Spleen (tissue), 13 donors: ENCODE measurements at places on chromosomes 2 and 18. TPM values are rescaled to one million over a fixed set of nuclear protein-coding genes. Genes with fewer than 3 reads are reported as not detected.
A peak's percentile ranks its signal among the peaks of the same experiment; 100 is the strongest.

- H3K27me3 ChIP-seq = peaks cover 31% of the 10 kb centered on the region
- no peak overlapping the region for H3K4me3 ChIP-seq
- H3K36me3 ChIP-seq = no peaks in the 10 kb centered on the region
- H3K4me1 ChIP-seq = peaks cover 33% of the 10 kb centered on the region
- DNase-seq = no peak
Measured at GRCh38 chr2:69309351-69310110, 77.5 kb downstream of the GFPT1 start.

DNA sequence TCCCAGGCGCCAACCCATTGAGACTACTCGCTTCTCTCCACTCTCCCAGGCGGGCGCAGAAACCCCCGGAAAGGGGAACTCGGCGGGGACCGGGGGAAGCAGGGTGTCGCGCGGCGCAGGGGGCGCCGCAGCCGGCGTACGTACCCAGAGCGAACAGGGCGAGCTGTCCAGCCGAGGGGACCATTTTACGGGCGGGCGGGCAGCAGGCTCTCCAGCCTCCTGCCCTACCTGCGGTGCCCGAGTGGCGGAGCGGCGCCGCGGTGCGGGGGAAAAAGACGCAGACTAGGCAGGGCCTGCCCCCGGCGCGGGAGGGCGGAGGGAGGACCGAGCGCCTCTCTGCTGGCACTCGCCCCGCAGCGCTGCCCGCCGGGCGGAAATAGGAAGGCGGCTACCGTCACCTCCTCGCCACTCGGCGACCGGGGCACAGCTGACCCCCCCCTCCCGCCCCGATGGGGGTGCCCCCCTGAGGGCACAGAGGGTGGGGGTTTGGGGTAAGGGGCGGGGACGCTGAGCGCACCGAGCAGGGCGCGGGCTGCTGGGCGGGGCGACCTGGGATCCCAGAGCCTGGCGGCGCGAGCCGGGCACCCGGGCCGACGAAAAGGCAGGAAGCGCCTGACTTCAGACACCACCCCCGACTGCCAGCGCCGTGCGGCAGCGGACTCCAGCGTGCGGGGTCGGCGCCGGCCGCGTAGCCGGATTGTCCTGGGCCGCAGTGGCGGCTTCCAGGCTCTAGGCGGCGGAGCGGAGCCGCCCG, at the start of gene TGFA:
TSS of gene TGFA (minus strand) at position 243 of the 754 bp plus-strand sequence. CDS start at position 184, 59 bp downstream.
- peak within 1 kb of the TSS; percentile 92 for H3K27ac ChIP-seq
- peaks cover 16% of the 10 kb centered on the region for H3K4me1 ChIP-seq
- peak within 1 kb of the TSS; percentile 85 for H3K4me3 ChIP-seq
- H3K36me3 ChIP-seq = no peaks in the 10 kb centered on the region

- no peak overlapping the region for H3K4me3 ChIP-seq
- no peak overlapping the region for H3K27ac ChIP-seq
- H3K4me1 ChIP-seq = no peaks in the 10 kb centered on the region
- DNase-seq = peak; percentile 62
- H3K36me3 ChIP-seq = peaks cover 9% of the 10 kb centered on the region
Measured at GRCh38 chr2:120988700-120989511, 253.2 kb downstream of the GLI2 start.

GRCh38 chr2:151766437-151767153, 32.3 kb upstream of the NEB start:
- peaks cover 3% of the 10 kb centered on the region for H3K4me1 ChIP-seq
- no peak overlapping the region for H3K4me3 ChIP-seq
- peak; percentile 75 for DNase-seq
- peak overlapping the region; percentile 18 for H3K27ac ChIP-seq
- no peaks in the 10 kb centered on the region for H3K27me3 ChIP-seq

DNA sequence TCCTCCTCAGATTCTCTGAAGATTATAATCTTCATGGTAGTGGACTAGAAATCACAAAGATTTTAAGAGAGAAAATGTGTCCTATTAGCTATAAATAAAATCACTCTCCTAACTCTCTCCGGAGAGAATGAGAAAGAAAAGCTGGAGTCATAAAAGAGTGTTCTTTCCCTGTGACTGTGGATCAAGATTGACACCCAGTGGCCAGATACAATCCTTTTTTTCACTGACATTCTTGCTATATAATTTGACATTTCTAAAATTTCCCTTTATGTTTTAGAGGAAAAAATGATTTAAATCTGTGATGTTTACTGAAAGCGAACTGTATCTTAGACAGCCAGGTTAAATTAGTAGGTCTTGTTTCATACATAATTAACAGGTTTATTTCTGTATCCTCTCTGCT, 35.4 kb upstream of the LRP2 start:
- no peak for DNase-seq
- H3K4me3 ChIP-seq = no peak overlapping the region
- H3K36me3 ChIP-seq = no peaks in the 10 kb centered on the region
- no peaks in the 10 kb centered on the region for H3K27me3 ChIP-seq

- no peak overlapping the region for H3K27ac ChIP-seq
- DNase-seq = no peak
- H3K4me3 ChIP-seq = no peak overlapping the region
- peaks cover 4% of the 10 kb centered on the region for H3K27me3 ChIP-seq
Measured at GRCh38 chr2:68658266-68658665, 14.9 kb downstream of the PROKR1 start.

GRCh38 chr2:109392140-109392539, 221.6 kb downstream of the SEPTIN10 start:
- no peaks in the 10 kb centered on the region for H3K36me3 ChIP-seq
- no peak overlapping the region for H3K27ac ChIP-seq
- H3K27me3 ChIP-seq = no peaks in the 10 kb centered on the region
- H3K4me1 ChIP-seq = no peaks in the 10 kb centered on the region
- H3K4me3 ChIP-seq = no peak overlapping the region

GPBAR1 gene
- total RNA-seq = 7.9 TPM

DNA sequence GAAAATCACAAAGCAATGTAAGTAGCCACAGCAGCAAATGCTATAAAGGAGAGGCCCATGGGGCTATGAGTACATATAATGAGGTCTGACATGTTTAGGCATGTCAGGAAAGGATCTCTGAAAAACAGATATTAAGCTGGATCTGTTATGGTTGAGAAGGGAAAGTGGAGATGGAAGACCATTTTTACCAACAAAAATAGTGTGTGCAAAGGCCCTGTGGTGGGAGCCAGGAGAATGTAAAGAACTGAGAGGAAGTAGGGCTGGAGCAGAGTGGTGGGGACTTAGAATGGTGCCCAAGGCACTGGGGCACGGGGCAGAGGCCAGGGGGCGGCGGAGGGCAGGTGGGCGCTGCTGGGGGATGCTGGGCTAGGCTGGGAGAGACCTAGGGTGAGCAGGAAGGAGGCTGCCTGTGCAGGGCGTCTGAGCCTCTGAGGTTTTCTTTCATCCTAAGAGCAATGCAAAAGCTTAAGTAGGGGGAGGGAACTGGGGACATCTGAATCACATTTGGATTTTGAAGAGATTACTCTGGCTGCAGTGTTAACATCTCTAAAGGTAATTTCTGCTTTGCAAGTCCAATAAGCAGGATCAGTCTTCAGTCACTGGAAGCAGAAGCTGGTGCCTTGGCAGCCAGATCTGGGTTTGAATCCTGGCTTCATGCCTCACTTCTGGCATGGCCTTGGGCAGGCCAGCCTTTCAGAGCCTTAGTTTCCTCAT, 4.9 kb upstream of the AGFG1 start:
- H3K27me3 ChIP-seq = no peaks in the 10 kb centered on the region
- H3K4me3 ChIP-seq = no peak overlapping the region
- no peak overlapping the region for H3K27ac ChIP-seq
- peaks cover 4% of the 10 kb centered on the region for H3K4me1 ChIP-seq
- no peak for DNase-seq
- H3K36me3 ChIP-seq = no peaks in the 10 kb centered on the region
